ENCODE measurements at places on chromosomes 12 and 14. TPM values are rescaled to one million over a fixed set of nuclear protein-coding genes. Genes with fewer than 3 reads are reported as not detected.

Gene IL22
- total RNA-seq = not detected

Gene SCN8A
- 4.1 TPM for total RNA-seq

Gene PRH2
- total RNA-seq = not detected

Gene CMA1
- 0.69 TPM for total RNA-seq

Gene TSPAN19
- total RNA-seq = not detected

Gene KRT2
- 12.1 TPM for total RNA-seq

Measured in skin of body (tissue), 3 donors.